ENCODE measurements at places on chromosomes 2 and 18.

DNA sequence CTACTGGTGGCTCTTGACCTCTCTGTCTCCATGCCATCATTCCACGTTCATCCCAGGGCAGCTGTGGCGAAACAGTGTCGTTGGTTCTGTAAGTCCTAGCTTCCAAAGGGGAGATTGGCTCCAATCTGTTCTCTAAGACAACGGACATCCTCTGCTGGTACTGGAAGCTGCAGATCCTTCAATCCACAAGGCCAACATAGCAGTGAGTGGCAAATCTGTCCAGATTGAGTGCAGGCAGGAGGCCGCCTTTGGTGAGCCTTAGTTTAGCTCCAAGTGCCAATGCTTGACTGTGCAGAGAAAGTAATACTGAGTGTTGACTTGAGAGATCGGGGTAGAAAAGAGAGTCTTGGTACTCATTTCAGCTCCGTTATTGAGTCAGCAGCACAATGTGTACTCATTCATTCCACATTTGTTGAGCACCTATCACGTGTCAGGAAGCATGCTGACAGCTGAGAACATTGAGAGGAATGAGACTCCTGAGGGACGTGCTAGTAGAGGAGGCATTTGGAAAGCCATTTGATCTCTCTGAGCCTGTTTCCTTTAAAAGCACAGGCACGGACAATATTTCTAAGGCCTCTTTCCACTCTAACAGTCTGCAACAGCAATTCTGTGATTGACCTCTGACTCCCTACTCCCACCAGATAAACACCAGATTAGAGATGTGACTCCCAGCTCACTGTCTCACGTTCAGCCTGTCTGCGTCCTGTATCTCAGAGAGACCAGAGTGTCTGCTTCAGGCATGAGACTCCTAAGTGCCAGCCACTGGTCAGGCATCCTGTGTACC, 306.0 kb downstream of the CLIP4 start:
- DNase-seq: no peak

GRCh38 chr2:106105151-106105922, 88.8 kb downstream of the UXS1 start:
- no peak for DNase-seq

DNA sequence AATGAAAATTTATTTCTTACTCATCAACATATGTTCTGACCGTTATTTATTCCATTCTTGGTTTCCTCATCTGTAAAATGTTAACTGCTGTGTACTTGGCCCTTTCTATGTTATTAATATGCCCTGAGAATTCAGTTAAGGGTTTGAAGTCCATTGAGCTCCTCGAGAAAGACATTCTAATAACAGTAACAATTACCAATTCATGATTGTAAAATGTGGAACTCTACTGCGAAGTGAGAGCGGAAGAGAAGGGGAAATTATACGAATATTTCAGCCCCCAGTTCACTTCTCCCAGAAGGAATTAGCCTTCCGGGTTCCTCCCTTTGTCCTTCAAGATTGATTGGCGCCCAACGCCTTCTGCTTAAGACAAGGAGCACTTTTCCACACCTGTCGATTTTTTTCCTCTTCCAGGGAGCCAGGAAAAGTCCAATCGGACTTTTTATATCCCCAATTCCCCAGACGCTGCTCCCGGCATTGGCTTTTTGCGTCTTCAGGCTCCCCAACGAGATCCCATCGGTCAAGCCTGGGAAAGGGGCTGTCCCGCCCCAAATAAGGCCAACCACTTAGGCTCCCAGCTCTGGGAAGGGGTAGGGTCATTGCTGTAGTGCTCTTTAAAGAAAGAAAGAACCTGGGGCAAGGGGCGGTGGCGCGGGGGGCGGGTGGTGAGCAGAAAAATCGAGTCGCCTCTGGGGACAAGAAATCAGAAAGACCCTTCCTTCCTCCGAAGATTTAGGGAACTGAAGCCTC, 1.6 kb downstream of the DSC2 start:
- no peak for DNase-seq

- DNase-seq: no peak
Measured at GRCh38 chr2:155350783-155351580, 652.5 kb downstream of the KCNJ3 start.

- no peak for DNase-seq
Measured at GRCh38 chr2:68734176-68734575, 435 bp upstream of the ARHGAP25 start.

- DNase-seq: no peak
Measured at GRCh38 chr2:134558208-134558830, 160.5 kb downstream of the TMEM163 start.

GRCh38 chr2:235358981-235359471, 134.8 kb upstream of the AGAP1 start:
- no peak for DNase-seq

DNA sequence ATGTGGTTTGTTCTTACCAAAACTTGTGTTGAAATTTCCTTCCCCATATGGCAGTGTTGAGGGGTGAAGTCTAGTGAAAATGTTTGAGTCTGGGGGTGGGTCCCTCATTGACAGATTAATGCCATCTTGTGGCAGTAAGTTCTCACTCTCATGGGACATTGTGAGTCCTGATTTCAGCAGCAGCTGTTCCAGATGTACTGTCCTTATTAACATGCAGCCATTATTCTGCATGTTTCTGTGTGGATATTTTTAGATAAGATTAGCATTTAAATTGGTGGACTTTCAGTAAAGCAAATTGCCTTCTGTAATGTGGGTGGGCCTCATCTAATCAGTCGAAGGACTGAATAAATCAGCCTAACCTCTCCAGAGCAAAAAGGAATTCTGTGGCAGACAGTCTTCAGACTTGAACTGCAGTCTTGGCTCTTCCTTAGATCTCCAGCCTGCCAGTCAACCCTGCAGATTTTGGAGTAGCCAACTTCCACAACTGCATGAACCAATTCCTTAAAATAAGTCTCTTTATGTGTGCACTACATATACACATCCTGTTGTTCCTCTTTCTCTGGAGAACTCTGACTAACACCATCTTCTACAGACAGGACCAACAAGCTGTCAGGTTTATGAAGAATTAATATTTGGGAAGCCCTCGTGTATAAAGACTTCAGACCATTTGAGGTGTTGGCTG, 138.7 kb upstream of the ZNF516 start:
- no peak for DNase-seq

DNA sequence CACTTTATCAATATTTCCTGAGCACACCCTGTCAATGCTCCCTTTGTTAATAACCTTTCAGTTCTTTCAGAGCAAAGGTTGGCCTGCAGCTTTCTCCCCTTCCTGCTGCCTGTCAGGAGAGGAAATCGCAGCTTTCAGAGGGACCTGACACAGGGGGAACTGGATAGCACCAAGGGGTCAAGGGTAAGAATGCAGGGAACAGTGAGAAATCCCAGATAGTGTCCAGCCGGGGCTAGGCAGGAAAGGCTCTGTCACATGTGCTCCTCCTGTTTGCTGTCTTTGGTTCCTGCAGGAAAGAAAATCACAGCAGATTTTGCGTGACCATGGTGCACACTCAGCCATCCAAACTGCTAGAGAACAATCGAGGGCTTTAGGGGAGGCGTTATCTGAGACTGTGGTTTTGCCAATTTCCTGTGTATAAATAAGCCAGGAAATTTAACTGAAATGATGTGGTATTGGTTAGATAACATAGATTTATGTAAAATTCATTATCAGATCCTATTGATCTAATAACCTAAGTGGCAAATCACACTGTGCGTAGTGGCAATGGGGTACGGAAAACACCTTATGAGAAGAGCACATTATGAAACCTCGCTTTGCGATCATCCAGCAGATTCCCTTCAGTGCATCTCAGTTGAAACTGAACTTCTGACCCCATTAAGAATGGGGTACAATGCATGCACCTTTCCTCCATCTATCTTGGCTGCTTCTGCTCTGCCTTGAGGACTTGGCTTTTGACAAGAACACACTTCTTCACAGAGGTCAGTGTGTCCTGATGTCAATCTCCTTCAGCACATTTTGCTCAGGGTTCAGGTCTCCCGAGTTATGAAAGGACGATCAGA, 178.0 kb downstream of the ICOS start:
- DNase-seq: no peak

DNA sequence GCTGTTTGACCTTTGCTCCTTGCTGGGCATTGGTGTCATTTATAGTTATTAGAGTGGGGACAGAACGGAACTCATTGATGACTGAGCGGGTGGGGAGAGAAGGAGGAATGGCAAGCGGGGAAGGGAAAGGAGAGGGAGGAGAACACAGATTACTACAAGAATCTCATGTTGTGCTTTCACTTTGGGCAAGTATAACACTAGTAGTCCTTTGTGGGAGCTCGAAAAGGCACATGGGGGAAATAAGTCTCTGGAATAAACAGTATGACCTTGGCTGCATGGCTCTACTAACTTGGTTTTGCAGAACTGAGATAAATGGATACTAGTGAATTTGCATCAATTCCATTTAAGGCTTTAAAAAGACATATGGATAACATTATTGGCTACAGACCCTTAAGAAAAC, 161.7 kb upstream of the NABP1 start:
- DNase-seq: no peak

GRCh38 chr2:25215232-25215631, 46.9 kb upstream of the POMC start:
- DNase-seq: no peak

DNA sequence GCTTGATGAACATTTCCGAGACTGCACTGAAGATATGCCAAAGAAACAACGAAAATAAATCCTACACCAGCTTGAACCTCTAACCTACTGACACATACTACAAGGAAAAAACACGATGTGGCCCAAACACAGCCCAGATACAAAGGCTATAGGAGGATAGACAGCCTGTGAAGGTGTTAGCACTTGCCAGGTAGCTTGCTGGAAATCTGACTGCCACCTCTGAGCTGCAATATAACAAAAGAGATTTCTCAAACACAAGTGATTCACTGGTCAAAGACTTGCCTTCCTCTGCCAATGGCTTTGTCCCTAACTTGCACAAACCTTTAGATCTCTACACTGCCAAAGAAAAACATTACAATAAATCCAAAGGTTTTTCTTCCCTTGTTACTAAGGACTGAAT, 21.1 kb downstream of the CFAP210 start:
- no peak for DNase-seq

DNA sequence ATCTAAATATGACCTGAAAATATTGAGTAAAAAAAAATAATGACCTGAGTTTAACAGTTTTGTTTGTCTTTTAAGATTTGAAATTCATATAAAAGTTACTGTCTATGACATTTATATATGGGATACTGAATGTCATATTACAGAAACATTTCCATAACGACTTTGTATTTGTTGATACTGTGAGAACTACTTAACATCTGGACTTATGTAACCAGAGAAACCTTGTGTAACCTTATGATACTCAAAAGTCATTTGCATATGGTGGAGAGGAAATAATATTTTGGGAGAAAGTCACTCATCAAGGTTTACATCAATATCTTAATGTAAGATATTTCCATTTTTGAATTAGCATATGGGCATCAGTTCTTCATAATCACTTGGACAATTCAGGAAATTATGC, 12.6 kb downstream of the MFSD6 start:
- DNase-seq: no peak

DNA sequence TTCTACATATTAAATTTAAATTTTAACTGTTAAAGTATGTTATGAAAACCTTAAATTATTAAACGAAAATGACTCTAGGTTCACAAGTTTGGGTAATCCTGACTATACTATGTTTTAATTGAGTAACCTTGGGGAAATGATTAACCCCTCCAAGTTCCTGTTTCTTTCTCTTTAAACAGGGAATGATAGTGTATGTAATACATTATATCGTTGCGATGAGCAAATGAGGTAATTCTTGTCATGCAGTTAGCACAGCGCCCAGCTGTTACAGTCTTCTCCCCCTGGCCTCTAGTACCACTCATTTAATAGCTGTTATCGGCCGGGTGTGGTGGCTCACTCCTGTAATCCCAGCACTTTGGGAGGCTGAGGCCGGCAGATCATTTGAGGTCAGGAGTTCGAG, 80.4 kb downstream of the MTA3 start:
- DNase-seq: no peak

DNA sequence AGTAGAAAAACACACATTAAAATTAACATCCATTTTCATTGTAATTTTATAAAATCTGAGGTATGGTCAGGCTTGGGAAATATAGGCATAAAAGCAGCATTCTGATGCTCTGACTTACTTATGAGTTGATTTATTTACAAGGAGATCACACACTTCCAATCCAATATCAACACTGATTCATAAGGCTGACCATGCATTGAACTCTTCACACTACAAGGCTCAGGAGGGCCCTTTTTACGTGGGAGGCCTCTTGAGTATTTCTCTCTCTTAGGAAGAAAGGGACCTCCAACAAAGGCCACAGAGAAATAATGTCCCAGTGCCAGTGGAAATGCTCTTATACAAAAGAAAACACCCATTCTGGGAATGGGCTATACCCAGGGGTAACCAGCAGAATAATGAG, 222.8 kb downstream of the NAPG start:
- DNase-seq: no peak

GRCh38 chr2:56195563-56195962, 11.8 kb downstream of the CCDC85A start:
- DNase-seq: no peak

- no peak for DNase-seq
Measured at GRCh38 chr2:96679848-96680247, 37.3 kb downstream of the FER1L5 start.

GRCh38 chr2:15834381-15835031, 105.8 kb upstream of the MYCN start:
- DNase-seq: no peak

GRCh38 chr2:240231838-240232244, 91.4 kb upstream of the OTOS start:
- no peak for DNase-seq

GRCh38 chr18:40159141-40160017, 1795.7 kb upstream of the PIK3C3 start:
- DNase-seq: no peak

DNA sequence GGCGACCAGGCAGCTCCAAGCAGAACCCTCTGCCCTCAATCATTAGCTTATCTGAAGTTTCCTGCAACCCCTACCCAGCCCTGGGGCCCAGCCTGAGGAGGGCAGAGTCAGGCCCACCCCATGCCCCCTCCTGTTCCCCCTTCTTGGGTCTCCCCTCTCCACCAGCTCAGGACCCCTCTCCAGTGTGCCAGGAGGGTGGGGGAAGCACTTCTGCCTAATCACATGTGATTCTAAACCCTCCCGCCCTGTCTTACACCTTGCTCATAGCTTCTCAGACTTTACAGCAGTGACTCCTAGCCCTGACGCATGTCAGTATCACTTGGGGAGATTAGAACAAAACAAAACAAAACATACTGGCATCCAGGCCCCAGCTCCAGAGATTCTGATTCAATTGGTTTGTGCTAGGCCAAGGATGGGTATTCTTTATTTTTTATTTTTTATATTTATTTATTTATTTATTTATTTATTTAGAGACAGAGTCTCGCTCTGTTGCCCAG, 42.5 kb upstream of the ASAP2 start:
- no peak for DNase-seq

DNA sequence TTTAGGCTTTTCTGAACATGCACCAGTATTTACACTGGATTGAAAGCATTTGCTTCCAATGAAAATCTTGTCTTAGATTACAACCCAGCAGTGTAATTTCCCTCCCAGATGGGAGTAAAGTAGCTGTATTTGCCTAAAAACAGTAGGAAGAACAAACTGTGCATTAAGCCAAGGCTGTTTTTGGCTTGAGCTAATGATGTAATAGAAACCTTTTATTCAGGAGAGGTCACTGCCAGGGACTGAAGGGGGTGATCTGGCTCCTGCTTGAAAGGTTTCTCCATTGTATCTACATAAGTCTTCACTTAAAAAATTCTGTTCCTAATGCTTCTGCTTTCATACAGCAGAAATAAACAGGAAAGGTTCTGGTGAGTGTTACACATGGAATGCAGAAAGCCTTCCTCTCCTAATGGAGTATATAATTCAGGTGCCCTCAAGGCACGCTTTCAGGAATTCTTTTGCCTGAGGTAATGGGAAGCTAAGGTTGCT, 74.4 kb downstream of the MEIS1 start:
- no peak for DNase-seq

GRCh38 chr2:127084611-127085316, 22.2 kb downstream of the BIN1 start:
- DNase-seq: peak; percentile 45
